Epithelial cell of proximal tubule (primary cell): ENCODE measurements at places on chromosomes 3 and 15. TPM values are rescaled to one million over a fixed set of nuclear protein-coding genes. Genes with fewer than 3 reads are reported as not detected.

The SMCO1 gene
- total RNA-seq, result not detected in 2 replicates

The ARPP19 gene
- 104 and 118 TPM in 2 replicates for total RNA-seq

The C2CD4A gene
- 0.07 and 0.35 TPM in 2 replicates for total RNA-seq

The GRIP2 gene
- total RNA-seq, result under 0.01 TPM in 1 of 2 replicates, not detected in the other

The IGDCC3 gene
- total RNA-seq, result not detected in 2 replicates

The GRM2 gene
- not detected in 2 replicates for total RNA-seq

The PCOLCE2 gene
- 4.5 and 7.7 TPM in 2 replicates for total RNA-seq

The CIB1 gene
- total RNA-seq, result 76.0 and 90.9 TPM in 2 replicates

The TTC21A gene
- 0.58 and 0.86 TPM in 2 replicates for total RNA-seq

The UCN2 gene
- 4.8 and 6.6 TPM in 2 replicates for total RNA-seq
